ENCODE measurements at places on chromosomes 2 and 18.

- no peak for DNase-seq
Observed at GRCh38 chr2:232332940-232333259, 45.7 kb upstream of the ALPP start.

DNA sequence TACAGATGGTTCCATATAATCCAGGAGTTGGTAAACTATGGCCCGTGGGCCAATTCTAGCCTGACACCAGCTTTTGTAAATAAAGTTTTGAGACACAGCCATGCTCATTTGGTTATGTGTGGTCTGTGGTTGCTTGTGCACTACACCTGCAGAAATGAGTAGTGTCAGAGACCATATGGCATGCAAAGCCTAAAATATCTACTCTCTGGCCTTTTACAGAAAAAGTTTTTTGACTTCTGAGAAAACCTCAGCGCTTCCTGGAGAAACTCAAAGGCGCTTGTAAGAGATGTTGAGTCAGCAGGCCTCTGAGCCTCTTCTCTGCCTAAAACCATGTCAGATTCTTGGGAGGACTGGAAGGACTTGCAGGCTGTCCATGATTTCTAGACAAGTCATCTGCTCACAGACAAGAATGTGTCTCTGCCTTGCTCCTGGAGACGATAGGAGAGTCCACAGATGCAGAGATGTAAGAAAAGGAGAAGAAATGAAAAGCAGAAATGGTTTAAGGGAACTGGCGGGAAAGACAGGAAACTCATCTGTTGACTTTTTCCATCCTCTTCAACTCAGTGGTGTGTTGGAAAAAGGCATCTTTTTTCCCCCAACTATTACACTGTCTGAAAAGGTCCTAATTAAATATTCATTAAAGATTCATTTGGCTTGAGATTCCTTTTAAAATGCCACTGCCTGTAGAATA is 5.2 kb downstream of the TTC39C start:
- DNase-seq: no peak

DNA sequence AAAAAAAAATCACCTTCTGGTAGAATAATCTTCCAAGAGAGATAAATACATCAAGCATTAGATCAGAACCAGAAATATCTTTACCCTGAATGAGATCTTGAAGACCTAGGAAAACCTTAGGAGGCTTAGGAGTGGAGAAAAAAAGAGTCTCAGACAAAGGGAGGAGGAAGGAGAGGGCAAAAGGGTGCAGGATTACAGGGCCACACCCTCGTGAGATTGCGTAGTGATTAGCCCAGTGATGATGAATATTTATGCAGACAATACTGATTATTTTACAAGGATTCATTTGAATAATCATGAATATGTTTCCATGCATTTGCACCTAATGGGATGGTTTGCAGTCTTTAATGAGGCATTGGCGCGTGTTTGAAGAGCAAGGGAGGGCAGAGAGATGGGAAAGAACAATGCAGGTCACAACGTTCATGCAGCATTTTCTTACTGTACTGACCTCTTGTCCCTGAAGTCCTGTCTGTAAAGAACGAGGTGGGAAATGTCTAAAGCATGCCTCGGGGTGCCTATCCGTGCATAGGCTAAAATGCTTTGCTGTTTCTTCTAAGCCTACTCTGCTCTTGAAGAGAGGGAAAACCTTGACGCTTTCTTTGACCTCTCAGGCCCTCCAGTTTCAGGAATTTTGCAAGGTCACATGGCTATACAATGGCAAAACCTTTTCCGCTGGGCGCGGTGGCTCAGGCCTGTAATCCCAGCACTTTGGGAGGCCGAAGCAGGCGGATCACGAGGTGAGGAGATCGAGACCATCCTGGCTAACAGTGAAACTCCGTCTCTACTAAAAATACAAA is 18.6 kb upstream of the ZNF532 start:
- DNase-seq: no peak

- no peak for DNase-seq
Observed at GRCh38 chr2:184756885-184757284, 158.6 kb downstream of the ZNF804A start.

DNA sequence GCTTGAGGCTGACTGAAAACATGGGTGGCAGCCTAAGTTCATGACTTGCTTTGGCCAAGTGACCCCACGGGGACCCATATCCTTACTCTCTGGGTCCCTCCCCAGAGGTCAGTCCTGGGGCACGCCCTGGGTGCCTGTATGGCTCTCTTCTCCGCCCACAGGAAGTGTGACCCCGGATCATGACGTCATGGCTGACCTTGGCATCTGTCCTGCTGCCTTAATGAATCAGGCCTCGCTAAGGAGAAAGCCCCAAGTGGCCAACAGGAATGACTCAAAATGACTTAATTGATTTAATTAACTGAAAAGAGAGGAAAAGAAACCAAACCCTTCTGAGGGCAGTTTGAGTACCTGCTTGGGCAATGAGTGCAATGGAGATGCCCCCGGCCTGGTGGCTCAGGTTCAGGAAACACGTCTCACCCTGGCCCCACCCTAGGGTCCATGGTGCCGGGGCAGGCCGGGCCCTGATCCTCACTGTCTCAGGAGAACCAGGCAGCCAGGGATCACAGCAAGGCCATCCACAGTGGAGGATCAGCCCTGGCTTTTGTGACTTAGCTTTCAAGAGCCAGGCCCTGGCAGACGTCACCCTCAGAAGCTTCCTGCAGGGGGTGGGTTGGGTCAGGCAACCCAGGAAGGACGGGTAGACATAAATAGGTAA is 112.0 kb downstream of the CYP26B1 start:
- no peak for DNase-seq

DNA sequence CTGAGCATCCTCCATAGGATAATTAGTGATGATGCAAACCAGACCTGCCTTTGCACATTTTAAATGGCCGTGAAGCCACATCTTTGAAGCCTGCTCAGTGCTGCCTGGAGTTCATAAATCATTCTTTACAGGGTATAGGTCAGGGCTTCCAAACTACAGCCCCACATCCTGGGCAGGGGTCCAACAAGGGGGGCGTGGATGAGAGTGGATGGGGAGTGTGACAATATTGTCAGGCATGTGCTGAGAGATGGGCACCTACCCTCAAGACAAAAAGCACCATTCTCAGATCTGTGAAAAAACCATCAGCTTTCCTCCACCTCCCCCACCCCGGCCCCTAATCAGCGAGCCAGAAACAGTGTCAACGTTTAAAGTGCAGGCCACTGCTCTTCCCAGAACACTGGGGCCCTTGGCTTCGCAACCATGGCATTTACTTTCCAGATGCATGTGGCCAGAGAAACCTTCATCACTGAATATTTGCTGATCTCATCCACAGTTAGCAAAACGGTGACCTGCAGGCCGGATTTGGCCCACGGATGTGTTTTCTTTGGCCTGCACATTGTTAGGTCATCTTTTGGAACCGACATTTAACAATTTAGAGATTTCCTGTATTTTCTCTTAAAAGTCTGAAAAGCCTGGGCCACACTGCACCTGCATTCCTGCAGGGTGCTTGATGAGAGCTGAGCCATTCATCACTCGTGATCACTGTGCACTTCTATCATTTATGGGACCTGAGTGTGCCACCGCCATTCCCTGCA is 130.7 kb downstream of the ANKRD44 start:
- no peak for DNase-seq

DNA sequence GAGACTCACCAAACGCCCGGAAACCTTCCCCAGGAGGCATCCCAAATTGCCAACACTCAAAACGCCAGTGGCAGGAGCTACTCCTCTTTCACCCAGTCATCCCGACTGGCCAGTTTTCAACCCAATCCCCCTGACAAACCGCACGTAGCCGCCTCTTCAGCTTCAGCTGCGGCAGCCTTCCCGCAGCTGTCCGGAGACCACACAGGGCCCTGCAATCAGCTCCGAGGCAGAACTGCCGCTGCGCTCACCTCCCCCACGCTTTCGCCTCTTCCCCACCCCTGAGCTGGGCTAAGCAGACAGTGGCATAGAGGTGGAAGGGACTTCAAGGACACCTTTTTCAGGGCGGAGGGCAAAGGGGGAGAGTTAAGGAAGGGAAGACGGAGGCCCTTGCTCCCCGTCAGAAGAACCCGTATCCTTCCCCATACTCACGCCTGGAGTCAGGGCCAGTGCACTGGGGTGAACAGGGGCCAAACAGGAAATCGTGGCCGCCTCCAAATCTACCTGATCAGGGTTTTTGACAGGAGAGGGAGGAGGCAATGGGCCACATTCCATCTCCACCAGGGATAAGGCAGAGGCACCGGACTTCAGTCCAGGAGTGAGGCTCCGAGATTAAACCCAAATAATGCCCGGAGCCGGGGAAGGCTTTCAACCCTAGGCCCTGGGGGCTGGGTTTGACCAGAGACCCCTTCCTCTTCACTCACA is 16.9 kb downstream of the CYP26B1 start:
- DNase-seq: no peak

DNA sequence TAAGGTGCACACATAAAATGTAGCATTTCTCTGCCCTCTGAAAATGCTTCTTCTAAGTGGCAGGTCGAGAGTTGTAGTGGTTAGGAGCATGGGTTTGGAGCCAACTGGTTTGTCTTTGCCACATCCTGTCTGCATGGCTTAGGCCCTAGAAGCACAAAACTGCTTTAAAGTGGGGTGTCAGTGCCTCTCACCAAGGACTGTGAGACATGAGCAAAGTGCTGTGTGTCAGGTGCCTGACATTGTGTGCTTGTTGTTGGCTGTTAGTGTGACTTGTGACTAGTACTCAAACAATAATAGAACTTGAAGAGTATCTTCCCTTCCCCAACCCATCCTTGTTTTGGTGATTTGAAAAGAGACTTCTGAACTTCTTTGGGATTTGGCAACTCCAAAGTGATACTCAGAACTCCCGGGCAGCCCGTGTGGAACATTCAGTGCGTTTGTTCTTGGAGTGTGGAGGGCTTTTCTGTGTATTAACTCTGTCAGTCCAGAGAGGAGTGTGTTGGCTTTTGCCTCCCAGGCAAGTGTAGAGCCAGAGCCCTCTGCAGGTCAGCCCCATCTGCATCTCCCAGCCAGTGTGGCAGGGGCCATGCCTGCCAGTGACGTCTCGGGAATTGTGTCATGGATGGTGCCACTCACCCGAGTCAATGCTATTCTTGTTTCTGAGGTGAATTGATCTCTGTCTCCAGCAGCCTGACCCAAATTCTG is 5.0 kb downstream of the MGAT5 start:
- DNase-seq: peak; percentile 25

- no peak for DNase-seq
Observed at GRCh38 chr18:50644807-50645206, 84.9 kb downstream of the MAPK4 start.

- no peak for DNase-seq
Observed at GRCh38 chr2:30031184-30031583, 109.8 kb upstream of the ALK start.

GRCh38 chr2:172698041-172698863 is 37.4 kb upstream of the RAPGEF4 start:
- DNase-seq: no peak

DNA sequence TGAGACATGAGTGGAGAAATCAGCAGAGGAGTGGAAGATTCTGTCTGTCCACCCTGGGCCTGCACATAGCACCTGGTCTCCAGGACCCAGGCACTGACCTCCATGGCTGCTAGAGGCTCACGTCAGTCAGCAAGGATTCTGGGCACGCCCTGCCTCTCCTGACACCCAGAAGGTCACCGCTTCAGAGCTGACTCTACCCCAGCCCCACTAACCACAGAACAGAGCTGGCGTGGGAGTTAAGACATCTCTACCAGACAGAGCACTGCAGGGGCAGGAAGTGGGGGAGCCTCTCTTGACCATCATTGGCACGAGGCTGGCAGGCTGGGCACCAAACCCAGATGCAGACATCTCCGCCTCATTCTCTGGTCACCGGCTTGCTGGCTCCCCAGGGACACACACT is 3.0 kb downstream of the ADCY3 start:
- DNase-seq: no peak

DNA sequence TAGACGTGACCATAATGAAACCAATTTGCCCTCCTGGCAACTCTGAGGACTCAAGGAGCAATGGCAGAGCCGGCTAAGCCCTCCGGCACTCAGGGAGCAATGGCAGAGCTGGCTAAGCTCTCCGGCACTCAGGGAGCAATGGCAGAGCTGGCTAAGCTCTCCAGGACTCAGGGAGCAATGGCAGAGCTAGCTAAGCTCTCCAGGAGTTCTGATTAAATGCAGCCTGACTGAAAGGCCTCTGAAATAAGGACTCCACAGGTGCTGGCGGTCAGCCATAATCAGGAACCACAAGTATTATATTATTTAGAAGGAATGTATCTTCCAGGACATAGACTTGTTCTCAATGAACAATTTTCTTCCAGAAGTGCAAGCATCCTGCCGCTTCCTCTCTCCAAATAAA is 65.2 kb downstream of the C2orf76 start:
- no peak for DNase-seq

- no peak for DNase-seq
Observed at GRCh38 chr2:214853906-214854305, 44.4 kb upstream of the BARD1 start.

- DNase-seq: no peak
Observed at GRCh38 chr2:130352237-130352636, 3.6 kb upstream of the PTPN18 start.

DNA sequence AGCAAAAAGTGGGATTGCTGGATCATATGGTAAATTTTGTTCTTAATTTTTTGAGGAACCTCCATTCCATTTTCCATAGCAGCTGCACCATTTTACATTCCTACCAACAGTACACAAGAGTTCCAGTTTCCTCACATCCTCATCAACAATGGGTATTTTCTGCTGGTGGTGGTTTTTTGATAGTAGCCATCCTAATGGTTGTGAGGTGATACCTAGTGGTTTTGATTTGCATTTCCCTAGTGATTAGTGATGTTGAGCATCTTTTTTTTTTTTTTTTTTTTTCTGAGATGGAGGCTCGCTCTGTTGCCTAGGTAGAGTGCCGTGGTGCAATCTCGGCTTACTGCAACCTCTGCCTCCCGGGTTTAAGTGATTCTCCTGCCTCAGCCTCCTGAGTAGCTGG is 30.5 kb downstream of the METTL21A start:
- DNase-seq: no peak

DNA sequence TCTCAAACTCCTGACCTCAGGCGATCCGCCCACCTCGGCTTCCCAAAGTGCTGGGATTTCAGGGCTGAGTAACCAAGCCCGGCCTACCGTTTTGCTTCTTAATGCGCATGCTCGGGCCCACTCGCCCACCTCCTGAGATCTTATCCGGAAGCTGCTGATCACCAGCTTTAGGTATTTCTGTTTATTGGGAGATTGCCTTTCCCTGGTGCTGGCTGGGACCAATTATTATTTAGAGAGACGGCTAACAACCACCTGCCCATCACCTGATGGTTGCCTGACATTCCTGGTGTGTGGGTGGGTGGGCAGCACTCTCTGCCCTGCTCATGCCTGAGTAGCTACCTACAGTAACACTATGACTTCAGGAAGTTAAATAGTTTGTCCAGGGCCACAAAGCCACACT is 56.3 kb upstream of the ZNF532 start:
- no peak for DNase-seq

Measured in stimulated activated CD8-positive, alpha-beta memory T cell treated with anti-CD3 and anti-CD28 coated beads, Interleukin-7, amount 100 ng/mL, for 1 hour (primary cell).